Activated CD4-positive, alpha-beta T cell treated with anti-CD3 and anti-CD28 coated beads, Interleukin-2, amount 50 U/mL, for 16 hours (primary cell): ENCODE measurements at places on chromosomes 16 and 17.

DNA sequence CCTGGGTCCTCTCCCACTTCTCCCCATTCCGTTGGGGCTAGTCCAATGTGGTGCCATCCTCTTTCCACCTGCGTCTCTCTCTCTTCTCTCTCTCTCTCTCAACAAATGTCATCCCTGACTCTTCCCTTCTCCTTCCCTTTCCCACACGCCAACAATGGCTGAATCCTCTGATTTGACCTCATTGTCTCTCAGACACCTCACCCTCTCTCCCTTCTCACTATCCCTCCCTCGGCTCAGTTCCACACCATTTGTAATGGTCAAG lies 628 bp upstream of the ZNF18 start:
- DNase-seq = no peak

- no peak for DNase-seq
These were observed 11.1 kb upstream of the SLC5A11 start for GRCh38 chr16:24834459-24835335.

DNA sequence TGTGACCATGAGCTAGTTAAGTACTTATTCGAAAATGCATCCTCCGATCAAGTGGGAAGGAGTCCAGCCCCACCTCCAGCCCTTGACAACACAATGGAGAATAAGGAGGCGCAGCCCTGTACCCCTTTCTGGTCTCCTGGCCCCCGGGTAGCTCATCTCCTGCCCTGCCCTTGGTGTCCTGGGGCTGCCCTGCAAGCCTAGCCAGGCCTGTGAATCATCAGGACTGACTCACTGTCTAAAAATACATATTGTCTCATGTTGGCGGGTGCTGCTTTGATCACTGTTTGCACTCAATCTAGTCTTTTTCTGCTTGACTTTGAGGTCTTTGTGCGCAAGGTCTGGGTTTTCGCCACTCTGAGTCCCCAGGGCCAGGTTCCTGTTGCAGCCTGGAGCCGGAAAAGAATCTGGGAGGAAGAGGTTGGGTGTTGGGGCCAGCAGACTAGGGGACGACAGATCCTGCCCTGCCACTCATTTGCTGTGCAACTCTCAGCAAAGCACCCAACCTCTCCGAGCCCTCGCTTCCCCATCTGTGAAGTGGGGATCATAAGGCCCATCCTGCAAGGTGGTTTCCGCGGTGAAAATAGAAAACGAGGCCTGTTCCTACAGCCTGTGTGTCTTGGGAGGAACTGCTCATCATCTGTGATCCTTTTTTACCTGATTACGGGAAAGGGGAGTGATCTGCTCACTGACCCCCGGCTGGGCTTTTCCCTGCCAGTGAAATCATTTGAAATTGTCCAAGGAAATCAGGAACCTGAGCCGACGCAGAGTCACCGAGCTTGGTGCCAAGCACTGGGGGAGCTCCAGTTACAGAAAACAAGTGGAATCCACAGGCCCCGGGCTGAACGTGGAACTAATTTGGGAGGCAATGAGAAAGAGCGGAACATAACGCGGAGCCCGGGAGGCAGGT lies 230.4 kb downstream of the PARN start:
- no peak for DNase-seq

DNA sequence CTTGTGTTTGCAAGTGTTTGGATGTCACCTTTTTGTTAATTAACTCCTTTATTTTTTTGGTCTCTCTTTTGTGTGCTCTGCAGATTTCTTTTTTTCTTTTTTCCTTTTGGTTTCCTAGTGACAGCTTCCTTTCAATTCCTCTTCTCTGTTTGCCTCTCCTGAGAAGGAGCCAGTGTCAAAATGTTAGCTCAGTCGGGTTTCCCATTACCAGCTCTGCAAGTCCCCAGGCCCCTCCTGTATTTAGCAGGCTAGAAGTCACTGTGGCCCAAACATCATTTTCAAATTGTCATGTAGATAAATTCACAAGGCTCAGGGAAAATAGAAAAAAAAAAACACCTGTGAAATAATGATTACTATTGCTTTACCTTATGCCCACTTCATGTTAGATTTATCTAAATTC lies 1621.6 kb downstream of the CDH8 start:
- no peak for DNase-seq
